Naive thymus-derived CD4-positive, alpha-beta T cell (primary cell): ENCODE measurements at places on chromosomes 5 and 9. TPM values are rescaled to one million over a fixed set of nuclear protein-coding genes. Genes with fewer than 3 reads are reported as not detected.

Gene TTC23L
- total RNA-seq = 0.57 TPM

Gene CMYA5
- 0.11 TPM for total RNA-seq

DNA sequence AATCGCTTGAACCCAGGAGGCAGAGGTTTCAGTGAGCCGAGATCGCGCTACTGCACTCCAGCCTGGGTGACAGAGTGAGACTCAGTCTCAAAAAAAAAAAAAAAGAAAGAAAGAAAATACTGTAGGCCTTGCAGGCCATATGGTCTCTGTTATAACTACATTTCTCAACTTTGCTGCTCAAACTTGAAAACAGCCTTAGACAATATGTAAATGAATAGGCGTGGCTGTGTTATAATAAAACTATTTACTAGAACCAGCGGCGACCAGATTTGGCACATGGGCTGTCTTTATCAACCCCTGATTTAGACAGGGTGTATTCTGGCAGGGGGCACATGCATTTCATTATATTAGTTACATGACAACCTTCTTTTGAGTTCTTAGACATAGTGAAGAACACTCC lies 130.0 kb downstream of the C9orf152 start:
- DNase-seq = no peak

DNA sequence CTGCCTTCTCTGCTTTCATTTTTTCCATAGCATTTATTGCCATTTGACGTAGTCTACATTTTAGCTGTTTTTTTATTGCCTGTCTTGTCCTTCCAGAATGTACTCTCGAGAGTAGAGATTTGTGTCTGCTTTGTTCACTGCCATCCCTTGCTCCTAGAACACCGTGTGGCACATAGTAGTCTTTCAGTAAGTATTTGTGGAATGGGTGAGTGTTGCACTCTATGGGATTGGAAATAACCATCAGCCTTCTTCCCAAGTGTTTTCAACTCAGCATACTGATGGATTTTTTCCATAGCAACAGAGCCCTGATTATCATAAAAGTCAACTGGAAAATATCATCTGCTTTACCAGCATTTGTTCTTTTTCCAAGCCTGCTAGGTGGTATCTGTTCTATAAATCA lies 462.6 kb downstream of the ENC1 start:
- no peak for DNase-seq

GRCh38 chr5:65086234-65086890 lies 317.6 kb downstream of the CWC27 start:
- DNase-seq = no peak

- DNase-seq = no peak
Measured at GRCh38 chr9:28764532-28764931, 1191.3 kb upstream of the C9orf72 start.

- no peak for DNase-seq
Measured at GRCh38 chr9:105683688-105684275, 10.6 kb upstream of the TMEM38B start.

- no peak for DNase-seq
Measured at GRCh38 chr9:79877943-79878602, 306.3 kb downstream of the TLE4 start.

DNA sequence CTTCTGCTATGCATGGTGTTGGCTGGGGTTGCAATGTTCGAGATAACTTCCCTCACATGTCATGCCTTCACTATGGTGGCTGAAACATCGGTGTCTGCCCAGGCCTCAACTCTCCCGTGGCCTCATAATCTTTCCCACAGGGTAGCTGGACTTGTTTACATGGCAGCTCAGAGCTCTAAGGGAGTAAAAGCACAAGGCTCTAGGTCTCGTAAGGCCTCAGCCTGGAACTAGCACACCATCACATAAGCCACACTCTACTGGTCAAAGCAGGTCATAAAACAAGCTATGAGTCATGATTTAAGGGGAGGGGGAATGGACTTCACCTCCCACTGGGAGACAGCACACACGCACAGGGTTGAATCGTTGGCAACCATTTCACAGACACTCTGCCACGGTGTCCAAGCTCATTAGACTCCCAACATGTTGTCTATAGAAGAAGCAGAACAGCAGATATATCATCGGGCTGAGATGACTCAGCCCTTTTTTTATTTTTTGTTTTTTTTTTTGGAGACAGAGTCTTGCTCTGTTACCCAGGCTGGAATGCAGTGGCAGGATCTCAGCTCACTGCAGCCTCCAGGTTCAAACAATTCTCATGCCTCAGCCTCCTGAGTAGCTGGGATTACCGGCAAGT lies 66.8 kb upstream of the IL17B start:
- DNase-seq = no peak
